ENCODE measurements at places on chromosomes 4 and X.

GRCh38 chr4:82739287-82740190 lies 59.1 kb downstream of the SCD5 start:
- no peak for DNase-seq

- DNase-seq: no peak
Observed at GRCh38 chr4:156968479-156968984, 3.1 kb downstream of the PDGFC start.

- DNase-seq: no peak
Observed at GRCh38 chrX:52346174-52347165, 22.4 kb upstream of the XAGE2 start.

- no peak for DNase-seq
Observed at GRCh38 chrX:41923978-41924683, 777 bp upstream of the CASK start.

GRCh38 chrX:49071877-49072711 lies 1.7 kb downstream of the PRAF2 start:
- DNase-seq: no peak

- DNase-seq: no peak
Observed at GRCh38 chrX:13398839-13399238, 79.0 kb upstream of the ATXN3L start.

GRCh38 chr4:168741281-168742173 lies 244.7 kb downstream of the PALLD start:
- no peak for DNase-seq

- DNase-seq: no peak
Observed at GRCh38 chr4:109930464-109930863, 17.8 kb downstream of the EGF start.

GRCh38 chr4:67542076-67542475 lies 3.2 kb downstream of the CENPC start:
- DNase-seq: no peak

- no peak for DNase-seq
Observed at GRCh38 chr4:89889289-89889688, 5.4 kb upstream of the MMRN1 start.

DNA sequence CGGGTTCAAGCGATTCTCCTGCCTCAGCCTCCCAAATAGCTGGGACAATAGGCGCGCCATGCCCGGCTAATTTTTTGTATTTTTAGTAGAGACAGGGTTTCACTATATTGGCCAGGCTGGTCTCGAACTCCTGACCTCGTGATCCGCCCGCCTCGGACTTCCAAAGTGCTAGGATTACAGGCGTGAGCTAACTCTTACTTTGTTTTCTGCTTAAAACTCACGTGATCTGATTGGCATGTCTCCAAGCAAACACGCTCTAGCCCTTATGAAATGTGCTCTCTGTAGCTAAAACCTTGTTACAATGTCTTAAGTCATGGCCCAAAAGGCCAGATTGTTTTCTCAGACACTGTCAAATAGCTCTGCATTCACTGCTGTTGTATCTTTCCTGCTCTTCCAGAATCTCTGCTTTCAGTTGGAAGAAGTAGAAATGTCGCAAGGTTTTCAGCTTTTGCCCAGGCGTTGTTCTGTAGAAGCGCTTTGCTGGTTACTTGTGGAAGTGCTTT lies 39.7 kb upstream of the OGT start:
- no peak for DNase-seq

DNA sequence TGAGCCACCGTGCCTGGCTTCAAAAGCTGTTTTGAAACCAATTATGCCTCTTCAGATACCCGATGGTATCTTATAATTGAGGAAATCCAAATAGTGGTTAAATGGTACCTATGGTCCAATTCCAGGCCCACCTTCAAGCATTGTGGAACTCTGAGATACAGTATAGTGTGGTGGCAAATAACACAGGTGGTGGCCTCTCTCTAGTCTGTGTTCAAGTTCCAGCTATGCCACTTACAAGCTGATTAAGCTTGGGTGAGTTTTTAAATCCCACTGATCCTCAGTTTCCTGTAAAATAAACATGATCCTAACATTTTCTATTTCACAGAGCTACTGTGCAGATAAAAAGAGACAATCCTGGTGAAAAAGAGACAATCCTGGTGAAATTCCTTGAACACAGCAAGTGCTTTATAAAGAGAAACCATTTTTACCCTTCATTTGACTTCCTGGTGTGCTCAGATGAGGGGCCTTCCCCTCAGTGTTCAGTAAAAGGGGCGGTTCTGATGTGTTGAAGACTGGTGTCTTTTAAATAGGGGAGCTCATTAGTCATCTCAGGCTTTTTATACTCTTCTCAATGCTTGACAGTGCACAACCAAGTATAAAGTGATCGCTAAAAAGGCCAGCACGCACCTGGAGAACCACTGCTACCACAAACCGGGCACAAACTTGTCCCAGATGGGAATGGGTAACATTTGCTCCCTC lies 30.8 kb upstream of the CD40LG start:
- DNase-seq: no peak

GRCh38 chr4:124903995-124904722 lies 191.6 kb upstream of the ANKRD50 start:
- no peak for DNase-seq

DNA sequence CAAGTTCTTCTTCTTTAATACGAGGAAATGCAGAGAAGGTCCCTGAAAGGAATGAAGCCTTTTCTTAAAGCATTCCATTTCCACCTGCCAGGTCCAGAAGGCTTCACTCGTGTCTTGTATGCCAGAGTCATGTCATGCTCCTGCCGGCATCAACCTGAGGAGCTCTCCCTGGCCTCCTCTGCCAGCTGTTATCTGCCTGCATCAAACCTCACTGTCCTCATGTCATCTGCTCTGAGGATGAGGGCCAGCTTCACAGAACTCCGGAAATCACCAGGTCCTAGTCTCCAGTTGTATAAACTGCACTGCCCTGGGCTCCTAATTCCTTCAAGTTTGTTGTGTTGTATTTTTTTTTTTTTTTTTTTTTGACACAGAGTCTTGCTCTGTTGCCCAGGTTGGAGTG lies 20.0 kb upstream of the S100G start:
- DNase-seq: no peak

DNA sequence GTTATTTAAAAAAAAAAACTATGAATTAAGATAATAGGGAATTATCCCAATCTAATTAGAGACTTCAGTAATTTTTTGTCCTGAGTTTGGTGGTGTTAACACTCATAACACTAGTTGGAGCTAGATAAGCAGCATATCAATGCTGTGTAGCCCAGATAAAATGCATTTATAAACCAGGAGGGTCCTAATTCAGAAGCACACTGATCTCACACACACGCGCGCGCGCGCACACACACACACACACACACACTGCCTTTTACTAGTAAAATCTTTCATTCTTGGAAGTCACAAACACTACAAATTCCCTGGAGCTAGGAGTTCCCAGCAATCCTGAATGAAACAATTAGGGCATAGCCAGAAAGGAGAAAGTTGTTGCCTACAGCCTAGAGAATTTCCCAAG lies 3.2 kb downstream of the UNC5C start:
- DNase-seq: no peak

DNA sequence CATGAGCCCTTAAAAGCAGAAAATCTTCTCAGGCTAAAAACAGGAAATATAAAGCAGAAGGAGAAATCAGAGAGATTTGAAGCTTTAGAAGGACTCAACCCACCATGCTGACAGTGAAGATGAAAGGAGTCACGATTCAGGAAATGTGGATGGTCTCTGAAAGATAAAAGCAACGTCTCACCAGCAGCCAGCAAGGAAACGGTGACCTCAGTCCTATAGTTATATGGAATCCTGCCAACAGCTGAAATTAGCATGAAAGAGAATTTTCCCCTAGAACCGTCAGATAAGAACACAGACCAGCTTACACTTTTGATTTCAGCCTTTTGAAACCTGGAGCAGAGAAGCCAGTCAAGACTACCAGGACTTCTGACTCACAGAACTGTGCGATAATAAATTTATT lies 715.7 kb upstream of the HTR2C start:
- no peak for DNase-seq

GRCh38 chr4:123522646-123523045 lies 126.1 kb downstream of the SPRY1 start:
- no peak for DNase-seq

DNA sequence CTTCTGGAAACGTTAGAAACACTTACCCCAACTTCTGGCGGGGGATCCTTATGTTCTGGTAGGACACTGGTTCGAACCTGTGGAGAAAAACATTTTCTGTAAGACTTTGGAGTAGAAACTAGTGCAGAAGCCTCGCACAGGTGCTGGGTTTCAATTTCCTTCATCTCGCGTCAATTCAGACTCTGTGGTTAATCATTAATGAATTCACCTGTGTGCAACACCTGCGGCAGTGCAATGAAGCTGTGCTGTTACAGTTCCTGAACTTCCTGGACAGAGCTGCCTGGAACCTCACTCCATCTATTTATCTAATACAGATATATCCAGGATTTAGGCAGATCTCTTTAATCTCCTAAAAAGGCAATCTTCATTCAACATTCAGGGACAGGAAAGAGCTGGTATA lies 531.4 kb downstream of the INPP4B start:
- DNase-seq: no peak

DNA sequence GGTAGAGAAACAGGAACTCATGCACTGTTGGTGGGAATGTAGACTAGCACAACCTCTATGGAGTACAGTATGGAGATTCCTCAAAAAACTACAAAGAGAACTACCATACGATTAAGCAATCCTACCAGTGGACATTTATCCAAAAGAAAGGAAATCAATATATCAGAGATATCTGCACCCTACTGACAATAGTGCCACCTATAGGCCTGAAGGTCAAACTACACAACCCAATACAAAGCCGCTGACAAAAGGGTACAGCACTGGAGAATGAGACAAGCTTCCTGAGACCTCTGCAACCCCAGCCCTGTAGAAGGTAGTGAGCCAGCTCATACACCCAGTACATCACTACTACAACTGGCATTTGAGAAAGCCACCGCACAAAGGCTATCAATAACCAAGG lies 67.1 kb downstream of the CBR4 start:
- DNase-seq: no peak

DNA sequence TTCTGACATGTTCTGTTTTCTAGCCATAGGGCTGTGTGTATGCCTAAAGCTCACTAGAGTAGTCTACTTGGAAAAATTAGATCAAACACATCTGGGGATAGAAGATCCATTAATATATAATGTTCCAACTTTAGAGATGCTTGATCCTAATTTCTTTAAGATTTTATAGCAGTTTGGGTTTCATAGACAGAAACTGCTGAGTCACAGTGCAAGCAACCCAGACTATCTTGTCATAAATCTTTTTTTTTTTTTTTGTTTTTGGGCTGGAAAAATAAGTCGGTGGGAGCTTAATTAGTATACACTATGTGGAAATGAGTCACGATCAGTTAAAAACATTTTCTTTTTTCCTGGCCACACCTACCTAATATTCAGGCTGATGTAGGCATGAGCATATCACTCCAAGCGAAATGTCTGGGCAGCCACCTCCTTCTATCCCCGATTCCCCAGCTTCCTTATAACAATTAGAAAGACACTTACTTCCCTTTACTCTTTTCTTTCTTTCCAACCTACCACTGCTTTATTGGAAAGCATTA lies 58.2 kb upstream of the CASK start:
- no peak for DNase-seq

- no peak for DNase-seq
Observed at GRCh38 chr4:142671516-142671915, 174.6 kb downstream of the INPP4B start.

GRCh38 chrX:7149411-7149810 lies 1.5 kb upstream of the PUDP start:
- DNase-seq: no peak

DNA sequence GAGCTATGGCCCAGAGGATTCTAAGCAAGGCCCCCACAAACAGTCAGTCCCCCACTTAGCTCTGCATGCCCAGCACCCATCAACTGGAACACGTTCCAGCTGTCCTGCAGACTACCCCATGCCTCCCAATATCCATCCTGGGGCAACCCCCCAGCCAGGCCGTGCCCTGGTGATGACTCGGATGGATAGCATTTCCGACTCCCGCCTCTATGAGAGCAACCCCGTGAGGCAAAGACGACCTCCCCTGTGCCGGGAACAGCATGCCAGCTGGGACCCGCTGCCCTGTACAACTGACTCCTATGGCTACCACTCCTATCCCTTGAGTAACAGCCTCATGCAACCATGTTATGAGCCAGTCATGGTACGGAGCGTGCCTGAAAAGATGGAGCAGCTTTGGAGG lies 32.0 kb downstream of the LAS1L start:
- DNase-seq: no peak

DNA sequence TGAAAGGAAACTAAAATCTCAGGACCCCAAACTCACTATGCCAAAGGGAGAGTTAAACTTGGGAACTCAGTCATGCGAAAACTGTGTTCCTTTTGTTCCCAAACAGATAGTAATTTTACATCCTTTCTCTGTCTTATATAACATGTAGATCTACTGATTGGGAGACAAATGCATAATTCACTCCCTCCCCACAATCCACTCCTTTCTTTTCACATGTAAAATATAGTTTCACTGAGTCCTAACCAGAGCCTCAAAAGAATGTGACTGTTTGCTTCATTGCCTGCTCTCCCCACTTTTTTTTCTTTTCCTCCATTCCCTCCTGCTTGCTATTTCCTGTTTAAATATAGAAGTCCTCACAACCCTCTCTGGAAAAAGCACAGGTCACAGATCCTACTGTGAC lies 699.3 kb upstream of the ADGRL3 start:
- no peak for DNase-seq

DNA sequence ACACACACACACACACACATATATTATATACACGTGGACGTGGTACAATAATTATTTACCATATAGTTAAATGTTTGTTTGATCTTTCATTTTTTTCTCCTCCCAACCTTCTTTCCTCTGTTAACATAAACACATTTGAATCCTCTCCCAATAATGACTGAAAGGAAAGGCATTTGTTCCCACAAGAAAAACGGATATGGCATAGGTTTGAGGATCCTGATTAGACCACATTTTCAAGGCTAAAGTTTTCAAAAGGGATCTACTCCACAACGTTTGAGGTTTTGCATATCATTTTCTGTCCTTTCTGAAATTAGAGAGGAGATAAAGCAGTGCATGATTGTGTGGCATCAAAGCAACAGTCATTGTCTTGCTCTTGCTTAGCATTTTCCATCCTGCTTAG lies 1883.4 kb downstream of the STIM2 start:
- no peak for DNase-seq

Measured in activated CD8-positive, alpha-beta memory T cell treated with anti-CD3 and anti-CD28 coated beads for 4 hours (primary cell).